ENCODE measurements at places on chromosomes 13 and 19. TPM values are rescaled to one million over a fixed set of nuclear protein-coding genes. Genes with fewer than 3 reads are reported as not detected.

ICAM5 gene
- 2.3 TPM for polyA plus RNA-seq

OR4F17 gene
- 0.90 TPM for polyA plus RNA-seq

NANOS3 gene
- 3.8 TPM for polyA plus RNA-seq

DPF1 gene
- polyA plus RNA-seq: 132 TPM

ZNF665 gene
- 2.6 TPM for polyA plus RNA-seq

NDUFA11 gene
- polyA plus RNA-seq: 529 TPM

PGLYRP1 gene
- not detected for polyA plus RNA-seq

CBARP gene
- polyA plus RNA-seq: 18.2 TPM

NKPD1 gene
- polyA plus RNA-seq: 2.8 TPM

VAV1 gene
- not detected for polyA plus RNA-seq

ERICH4 gene
- not detected for polyA plus RNA-seq

SHISA2 gene
- 2.3 TPM for polyA plus RNA-seq

CERS1 gene
- 21.7 TPM for polyA plus RNA-seq

SPINT2 gene
- 236 TPM for polyA plus RNA-seq

PTH2 gene
- polyA plus RNA-seq: not detected

PDX1 gene
- not detected for polyA plus RNA-seq

PSMD8 gene
- polyA plus RNA-seq: 334 TPM

CYP4F12 gene
- polyA plus RNA-seq: not detected

METTL21C gene
- polyA plus RNA-seq: not detected

FGF22 gene
- polyA plus RNA-seq: not detected

GRIN3B gene
- polyA plus RNA-seq: 5.0 TPM

ZNF221 gene
- polyA plus RNA-seq: 7.4 TPM

PSG2 gene
- polyA plus RNA-seq: not detected

GMIP gene
- polyA plus RNA-seq: 31.2 TPM

SMIM7 gene
- polyA plus RNA-seq: 171 TPM

LILRB2 gene
- polyA plus RNA-seq: not detected

ZFR2 gene
- 16.9 TPM for polyA plus RNA-seq

KISS1R gene
- polyA plus RNA-seq: 0.76 TPM

ZNF729 gene
- not detected for polyA plus RNA-seq

C3 gene
- not detected for polyA plus RNA-seq

PSG6 gene
- polyA plus RNA-seq: not detected

DAND5 gene
- polyA plus RNA-seq: not detected

ICAM1 gene
- polyA plus RNA-seq: not detected

KCNRG gene
- 6.7 TPM for polyA plus RNA-seq

ALOX5AP gene
- not detected for polyA plus RNA-seq

ABHD8 gene
- 28.1 TPM for polyA plus RNA-seq

RBM26 gene
- 95.9 TPM for polyA plus RNA-seq

PEAK3 gene
- not detected for polyA plus RNA-seq

NFIX gene
- not detected for polyA plus RNA-seq

CYSLTR2 gene
- polyA plus RNA-seq: 0.26 TPM

ACOD1 gene
- polyA plus RNA-seq: not detected

WDR87 gene
- not detected for polyA plus RNA-seq

ZNF320 gene
- 35.7 TPM for polyA plus RNA-seq

PABPC3 gene
- polyA plus RNA-seq: not detected

EDDM13 gene
- not detected for polyA plus RNA-seq

CTXN1 gene
- 34.1 TPM for polyA plus RNA-seq

SYCN gene
- polyA plus RNA-seq: not detected

GPC5 gene
- polyA plus RNA-seq: 5.0 TPM

GPR4 gene
- polyA plus RNA-seq: 0.25 TPM

ZSCAN4 gene
- not detected for polyA plus RNA-seq

SIGLEC7 gene
- polyA plus RNA-seq: not detected

PCDH17 gene
- 6.5 TPM for polyA plus RNA-seq

COL5A3 gene
- 0.11 TPM for polyA plus RNA-seq

LSR gene
- polyA plus RNA-seq: not detected

DLL3 gene
- polyA plus RNA-seq: 34.4 TPM

TMEM272 gene
- polyA plus RNA-seq: 0.76 TPM

TJP3 gene
- polyA plus RNA-seq: 0.15 TPM

ZNF83 gene
- polyA plus RNA-seq: 69.3 TPM

Data from neural cell (in vitro differentiated cells).